ENCODE measurements at places on chromosomes 3 and 15.

GRCh38 chr3:123493912-123494311, 45.0 kb upstream of the ADCY5 start:
- DNase-seq = no peak

- no peak for DNase-seq
Observed at GRCh38 chr15:63060699-63061098, 18.2 kb downstream of the TPM1 start.

DNA sequence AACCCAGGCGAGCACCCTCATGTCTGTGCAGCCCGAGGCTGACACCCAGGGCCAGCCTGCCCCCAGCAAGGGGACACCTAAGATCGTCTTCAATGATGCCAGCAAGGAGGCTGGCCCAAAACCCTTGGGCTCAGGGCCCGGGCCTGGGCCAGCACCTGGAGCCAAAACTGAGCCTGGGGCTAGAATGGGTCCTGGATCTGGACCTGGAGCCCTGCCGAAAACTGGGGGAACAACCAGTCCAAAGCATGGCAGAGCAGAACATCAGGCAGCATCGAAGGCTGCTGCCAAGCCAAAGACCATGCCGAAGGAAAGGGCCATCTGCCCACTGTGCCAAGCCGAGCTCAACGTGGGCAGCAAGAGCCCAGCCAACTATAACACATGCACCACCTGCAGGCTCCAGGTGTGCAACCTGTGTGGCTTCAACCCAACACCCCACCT, 31.4 kb upstream of the APEH start:
- no peak for DNase-seq

DNA sequence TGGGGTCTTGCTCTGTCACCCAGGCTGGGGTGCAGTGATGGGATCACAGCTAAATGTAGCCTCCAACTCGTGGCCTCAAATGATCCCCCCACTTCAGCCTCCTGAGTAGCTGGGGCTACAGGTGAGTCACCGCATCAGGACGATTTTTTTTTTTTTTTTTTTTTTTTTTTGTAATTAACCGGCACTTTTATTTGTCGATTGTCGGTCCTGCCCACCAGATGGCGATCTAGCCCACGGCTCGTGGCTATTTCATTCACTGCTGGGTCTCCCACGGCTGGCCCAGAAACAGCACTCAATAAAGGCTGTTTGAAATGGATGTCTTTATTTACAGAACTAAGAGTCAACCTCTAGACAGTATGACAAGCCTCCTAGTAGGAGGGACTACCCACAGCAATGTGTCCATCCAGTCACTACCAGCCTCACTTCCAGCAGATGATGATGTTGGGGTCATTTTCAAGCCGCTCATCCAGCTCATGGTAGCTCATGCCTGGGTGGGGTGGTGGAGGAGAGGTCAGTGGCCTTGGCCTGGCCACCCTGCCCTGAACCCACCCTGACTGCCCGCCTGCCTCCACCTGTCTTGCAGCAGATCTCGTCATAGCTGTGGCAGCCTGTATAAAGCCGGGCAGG, 1.8 kb upstream of the ZMYND10 start:
- peak; percentile 90 for DNase-seq

DNA sequence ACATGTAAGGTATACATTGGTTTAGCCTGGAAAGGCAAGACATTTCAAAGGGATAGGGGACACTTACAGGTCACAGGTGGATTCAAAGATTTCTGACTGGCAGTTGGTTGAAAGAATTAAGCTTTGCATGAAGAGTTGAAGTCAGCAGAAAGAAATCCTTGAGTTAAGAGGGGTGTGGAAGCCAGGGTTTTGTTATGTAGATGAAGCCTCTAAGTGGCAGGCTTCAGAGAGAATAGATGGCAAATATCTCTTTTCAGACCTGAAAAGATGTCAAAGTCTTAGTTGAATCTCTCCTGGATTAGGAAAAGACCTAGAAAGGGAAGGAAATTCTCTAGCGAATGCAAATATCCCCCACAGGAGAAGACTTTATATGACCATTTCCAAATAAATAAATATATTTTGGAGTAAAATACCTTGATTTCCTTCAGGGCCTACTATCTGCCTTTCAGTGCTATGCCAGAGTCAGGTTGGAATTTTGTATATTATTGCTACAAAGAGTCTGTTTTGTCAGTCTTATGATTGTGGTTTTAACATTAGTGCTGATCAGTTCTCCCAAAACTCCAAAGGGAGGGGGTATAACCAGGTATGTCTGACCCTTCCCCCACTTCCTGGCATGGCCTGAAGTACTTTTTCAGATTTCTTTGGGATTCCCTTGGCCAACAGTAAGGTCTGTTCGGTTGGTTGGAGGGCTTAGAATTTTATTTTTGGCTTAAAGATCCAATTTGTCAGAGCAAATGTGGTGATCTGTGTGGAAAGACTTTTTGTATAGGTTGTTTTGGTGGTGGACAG, 286.4 kb downstream of the LRTM1 start:
- DNase-seq = no peak

DNA sequence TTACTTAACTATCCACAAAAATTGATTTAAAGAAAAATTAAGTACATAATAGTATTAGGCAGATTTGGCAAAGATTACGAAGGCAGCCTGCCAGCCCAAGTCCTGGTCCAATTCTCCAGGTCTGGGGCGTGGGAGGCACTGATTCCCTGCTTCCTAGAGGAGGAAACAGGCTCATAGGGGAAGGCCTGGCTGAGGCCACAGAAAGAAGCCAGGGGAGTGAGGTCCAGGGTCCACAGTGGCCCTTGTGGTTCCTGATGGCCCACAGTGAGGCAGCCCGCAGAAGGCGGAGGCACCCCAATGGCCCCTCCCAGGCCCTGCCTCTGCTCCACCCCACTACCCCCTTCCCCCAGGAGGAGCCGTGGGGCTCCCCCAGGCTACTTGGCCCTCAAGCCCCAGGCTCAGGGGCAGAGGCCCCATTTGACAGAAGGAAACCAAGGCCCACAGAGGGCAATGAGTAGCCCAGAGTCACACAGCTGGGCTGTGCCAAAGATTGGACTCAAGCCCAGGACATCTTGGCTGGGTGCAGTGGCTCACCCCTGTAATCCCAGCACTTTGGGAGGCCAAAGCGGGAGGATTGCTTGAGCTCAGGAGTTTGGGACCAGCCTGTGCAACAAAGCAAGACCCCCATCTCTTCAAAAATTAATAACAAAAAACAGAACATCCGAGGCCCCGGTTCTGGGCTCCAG, 21.0 kb downstream of the H1-8 start:
- no peak for DNase-seq

- DNase-seq = no peak
Observed at GRCh38 chr3:180274536-180274935, 237.8 kb upstream of the PEX5L start.

DNA sequence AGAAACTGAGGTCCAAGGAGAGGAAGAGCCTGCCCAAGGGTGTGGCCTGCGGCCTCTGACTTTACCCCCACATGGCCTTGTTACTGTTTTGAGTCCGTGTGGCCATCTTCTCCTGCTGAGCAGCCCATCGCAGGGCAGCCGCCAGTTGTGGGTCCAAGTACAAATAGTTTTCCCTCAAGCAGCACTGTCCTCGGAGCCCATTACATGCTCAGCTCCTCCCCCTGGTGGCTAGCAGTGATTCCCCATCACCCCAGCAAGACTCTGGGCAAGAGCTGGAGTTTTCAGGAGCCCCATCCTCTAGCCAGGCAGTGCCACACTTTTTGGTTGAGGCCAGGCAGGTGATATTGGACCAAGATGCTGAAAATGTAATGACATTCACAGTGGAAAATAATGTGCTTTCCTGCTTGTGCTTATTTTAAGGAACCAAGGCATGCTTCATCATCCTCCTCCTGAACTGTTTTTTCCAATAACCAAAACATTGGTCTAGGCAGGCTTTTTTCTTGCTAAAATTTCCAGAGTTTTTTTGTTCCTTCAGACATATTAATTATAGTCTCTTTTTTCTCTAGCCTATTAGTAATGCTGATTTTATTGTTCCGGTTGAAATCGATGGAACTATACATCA, 23.2 kb upstream of the VILL start:
- DNase-seq = peak; percentile 84

- no peak for DNase-seq
Observed at GRCh38 chr3:31486865-31487533, 45.7 kb upstream of the STT3B start.

GRCh38 chr3:38126121-38126892, 10.6 kb downstream of the ACAA1 start:
- no peak for DNase-seq

DNA sequence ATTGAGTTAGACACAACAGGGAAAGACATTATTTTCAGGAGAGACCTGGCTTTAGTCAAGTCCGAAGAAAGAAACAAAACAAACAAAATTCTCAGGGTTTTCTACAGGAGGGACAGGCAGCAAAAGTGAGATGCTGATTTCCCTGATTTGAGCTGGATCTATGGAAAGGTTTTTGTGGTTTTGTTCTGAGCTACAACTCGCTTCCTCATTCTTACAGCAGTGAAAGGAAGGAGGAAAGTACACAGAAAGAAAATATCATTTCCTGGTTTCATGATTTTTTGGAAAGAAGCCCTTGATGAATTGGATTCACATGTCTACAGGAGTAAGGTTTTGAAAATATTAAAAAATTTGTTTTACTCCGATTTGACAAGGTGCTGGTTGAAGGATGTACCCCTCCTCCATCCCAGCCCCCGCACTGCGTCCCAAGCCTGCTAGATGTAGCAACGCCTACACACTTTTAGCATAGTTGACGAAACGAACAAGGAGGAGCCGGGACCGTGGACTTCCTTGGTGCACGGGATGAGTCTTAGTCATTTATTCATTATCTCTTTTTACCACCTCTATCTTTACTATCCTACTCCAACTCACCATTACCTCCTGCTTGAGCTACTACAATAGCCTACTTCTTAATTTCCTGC, 10.8 kb downstream of the PRICKLE2 start:
- DNase-seq = no peak

GRCh38 chr3:174940151-174940550, 81.0 kb downstream of the NAALADL2 start:
- no peak for DNase-seq

- DNase-seq = no peak
Observed at GRCh38 chr3:27661797-27662196, 60.3 kb downstream of the EOMES start.

- no peak for DNase-seq
Observed at GRCh38 chr15:88930579-88930978, 17.4 kb upstream of the MFGE8 start.

DNA sequence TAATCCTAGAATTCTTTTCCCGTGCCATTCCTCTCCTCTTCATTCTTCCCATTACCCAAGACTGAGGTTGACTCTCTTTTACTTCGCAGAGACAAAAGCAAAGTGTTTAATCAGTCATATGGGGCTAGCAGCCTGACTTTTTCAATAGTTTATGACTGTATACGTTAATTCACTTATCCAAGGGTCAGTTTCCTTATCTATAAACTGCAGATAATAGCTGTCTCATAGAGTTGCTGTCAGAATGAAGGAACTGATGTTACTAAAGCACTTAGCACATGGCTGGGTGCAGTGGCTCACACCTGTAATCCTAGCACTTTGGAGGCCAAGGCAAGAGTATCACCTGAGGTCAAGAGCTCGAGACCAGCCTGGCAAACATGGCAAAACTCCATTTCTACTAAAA, 43.5 kb upstream of the ULK4 start:
- peak; percentile 65 for DNase-seq

DNA sequence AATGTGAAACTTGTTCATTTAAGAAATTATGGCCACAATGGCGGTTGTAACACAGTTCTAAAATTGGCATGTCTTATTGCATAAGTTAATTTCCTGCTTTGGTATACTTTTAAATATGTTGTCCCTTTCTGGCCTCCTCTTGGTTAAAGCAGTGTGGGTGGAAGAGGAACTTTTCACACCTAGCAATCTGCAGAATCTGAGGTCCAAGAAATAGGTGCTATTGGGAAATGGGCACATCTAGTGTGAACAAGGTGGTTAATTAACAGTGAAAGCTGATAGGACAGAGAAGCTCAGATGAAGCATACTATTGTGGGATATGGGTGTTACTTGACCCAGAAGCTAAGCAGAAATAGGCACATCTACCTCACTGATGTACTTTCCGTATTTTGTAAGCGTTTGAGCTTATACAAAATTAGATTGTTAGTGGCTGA, 10.6 kb downstream of the CMC1 start:
- DNase-seq = no peak

DNA sequence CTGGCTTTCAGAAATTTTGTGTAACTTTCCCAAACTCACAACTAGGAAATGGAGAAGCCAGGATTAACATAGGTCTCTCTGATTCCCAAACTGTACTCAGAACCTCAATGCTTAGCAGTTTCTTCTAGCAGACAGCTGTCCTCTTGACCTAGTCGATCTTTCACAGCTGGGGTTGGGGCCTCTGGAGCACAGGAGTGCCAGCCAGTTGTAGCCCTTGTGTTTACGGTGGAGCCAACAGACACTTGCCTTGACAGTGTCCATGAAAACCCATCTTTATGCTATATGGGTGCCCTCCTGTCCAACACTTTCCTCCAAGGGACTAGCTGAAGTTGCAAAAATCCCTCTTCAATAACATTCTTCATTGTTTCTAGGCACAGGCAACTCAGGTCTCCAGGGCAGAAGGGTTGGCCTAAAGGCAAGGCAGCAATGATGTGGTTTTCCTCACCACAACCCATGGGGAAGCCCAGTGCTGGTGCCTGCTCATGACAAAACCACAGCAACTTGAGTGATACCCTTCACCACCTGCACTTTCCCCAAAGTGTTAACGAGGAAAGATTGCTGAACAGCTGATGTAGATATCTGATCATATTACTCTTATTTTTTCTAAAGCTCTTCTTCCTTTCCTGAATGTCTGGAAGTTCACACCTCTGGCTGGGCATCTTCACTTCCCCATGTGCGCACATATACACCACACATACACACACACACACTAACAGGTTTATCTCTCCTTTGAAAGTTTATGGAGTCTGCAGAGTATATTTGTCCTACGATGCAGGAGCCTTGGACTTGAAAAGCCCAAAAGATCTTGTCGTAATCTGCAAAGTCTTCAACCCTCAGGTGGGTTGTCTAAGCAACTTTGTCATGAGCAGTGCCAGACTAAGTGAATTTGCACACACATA, 11.0 kb upstream of the KNG1 start:
- peak; percentile 60 for DNase-seq

All from hematopoietic multipotent progenitor cell treated with erythropoietin and hydrocortisone succinate and interleukin-3 and kit ligand, for 6 days (in vitro differentiated cells).